Activated naive CD4-positive, alpha-beta T cell treated with anti-CD3 and anti-CD28 coated beads, Interleukin-2, amount 10 ng/mL, durations not matched to agents 7 days and 5 days (primary cell): ENCODE measurements at places on chromosomes 2 and 18.

- no peak for DNase-seq
Observed at GRCh38 chr2:133316557-133316956, 251.7 kb downstream of the NCKAP5 start.

DNA sequence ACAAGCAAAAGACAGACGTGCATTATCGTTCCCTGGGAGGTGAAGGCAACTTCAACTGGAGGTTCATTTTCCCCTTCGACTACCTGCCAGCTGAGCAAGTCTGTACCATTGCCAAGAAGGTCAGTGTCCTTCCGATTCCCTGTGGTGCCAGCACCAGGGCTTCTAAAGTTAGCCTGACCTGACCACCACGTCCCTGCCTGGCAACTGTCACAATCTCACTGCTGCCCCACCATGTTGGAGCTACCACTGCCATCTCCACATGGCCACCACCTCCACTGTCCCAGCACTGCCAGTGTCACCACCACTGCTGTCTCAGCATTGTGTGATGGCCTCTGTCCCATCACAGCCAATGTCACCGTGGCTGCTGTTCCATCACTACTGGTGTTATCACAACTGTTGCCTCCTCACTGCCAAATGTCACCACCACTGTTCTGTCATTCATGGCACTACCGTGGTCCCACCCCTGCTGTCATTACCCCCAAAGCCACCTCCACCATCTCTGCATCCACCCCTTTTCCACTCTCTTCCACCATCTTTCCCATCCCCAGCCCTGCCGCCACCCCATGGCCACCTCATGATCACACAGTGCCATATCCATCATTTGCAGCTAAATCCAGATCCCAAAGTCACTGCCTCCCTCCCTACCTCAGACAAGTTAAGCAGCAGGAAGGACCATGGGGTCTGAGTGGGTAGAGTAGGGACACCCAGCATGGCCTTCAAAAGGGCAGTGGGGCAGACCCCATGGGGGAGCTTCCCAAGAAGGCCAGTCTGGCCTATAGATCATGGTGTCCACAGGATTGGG, 216.5 kb downstream of the DYSF start:
- no peak for DNase-seq

GRCh38 chr2:219272995-219273394, 6.2 kb upstream of the DNAJB2 start:
- no peak for DNase-seq

- DNase-seq = no peak
Observed at GRCh38 chr2:205771031-205771430, 88.7 kb downstream of the NRP2 start.

DNA sequence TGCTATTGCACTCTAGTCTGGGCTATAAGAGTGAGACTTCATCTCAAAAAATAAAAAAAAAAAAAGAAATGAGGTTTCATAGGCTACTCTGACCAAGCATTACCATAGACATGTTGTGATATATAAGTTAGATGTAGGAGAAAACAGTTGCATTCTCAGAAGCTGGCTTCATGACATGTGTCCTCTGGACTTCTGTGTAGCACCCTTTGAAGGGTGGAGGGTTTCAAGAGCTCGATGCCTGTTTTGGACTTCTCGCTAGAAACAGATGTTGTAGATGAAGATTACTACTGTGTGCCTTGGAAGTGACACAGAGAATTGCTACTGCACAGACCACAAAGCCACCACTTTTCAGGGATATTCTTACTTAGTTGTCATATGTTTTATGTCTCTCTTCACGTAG, 91.0 kb downstream of the TMEM247 start:
- DNase-seq = no peak

GRCh38 chr2:39225567-39225966, 18.2 kb downstream of the CDKL4 start:
- DNase-seq = no peak
